Activated CD4-positive, alpha-beta T cell treated with anti-CD3 and anti-CD28 coated beads, Interleukin-2, Interleukin-6, amounts not matched to agents 100 ng/mL and 50 ng/mL, durations not matched to agents 16 hours and 8 hours (primary cell): ENCODE measurements at places on chromosomes 3 and 15.

DNA sequence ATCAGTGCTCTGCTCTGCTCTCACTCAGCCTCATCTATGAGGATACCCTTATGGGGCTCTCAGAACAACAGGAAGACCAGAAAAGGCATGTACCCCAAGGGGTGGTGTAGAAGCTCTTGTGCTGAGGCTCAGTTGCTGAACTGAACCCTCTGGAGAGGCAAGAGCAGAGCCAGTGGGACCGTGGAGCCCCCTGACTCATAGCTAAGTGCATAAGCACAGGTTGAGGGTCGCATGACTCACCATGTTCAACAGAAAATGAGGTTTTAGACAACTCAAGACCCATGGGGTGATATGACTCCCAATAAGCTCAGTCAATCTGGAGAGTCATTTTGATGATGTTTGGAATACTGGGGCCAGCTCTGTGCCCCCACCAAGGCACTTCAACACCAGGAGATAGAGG lies 37.3 kb downstream of the CRYGS start:
- peak; percentile 35 for DNase-seq

DNA sequence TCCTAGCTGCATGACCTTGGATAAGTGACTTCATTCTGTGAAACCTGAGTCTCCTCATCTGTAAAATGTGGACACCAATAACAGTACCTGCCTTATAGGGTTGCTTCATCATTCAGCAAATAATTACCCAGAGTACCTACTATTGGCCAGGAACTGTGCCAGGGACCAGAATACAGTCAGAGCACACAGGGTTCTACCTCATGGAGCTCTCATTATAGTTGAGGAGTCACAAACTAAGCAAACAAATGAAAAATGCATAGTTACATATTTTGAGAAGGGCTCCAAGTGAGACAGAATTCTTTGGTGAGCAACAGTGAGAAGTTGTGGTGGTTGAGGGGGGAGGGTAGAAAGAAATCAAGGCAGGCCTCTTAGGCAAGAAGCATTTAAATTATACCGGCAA lies 308.6 kb upstream of the WNT5A start:
- no peak for DNase-seq

- DNase-seq = no peak
Observed at GRCh38 chr3:175258763-175259162, 399.6 kb downstream of the NAALADL2 start.

- peak; percentile 67 for DNase-seq
Observed at GRCh38 chr3:11335056-11335608, 62.9 kb downstream of the ATG7 start.

DNA sequence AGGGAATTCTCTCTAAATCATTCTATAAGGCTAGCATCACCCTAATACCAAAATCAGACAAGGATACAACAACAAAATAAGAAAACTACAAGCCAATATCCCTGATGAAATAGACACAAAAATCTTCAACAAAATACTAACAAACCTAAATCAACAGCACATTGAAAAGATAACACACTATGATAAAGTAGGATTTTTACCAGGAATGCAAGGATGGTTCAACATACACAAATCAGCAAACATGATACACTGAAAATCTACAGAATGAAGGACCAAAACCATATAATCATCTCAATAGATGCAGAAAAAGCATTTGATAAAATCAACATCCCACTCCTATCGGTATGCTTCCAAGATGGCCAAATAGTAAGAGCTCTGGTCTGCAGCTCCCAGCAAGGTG lies 39.5 kb downstream of the ALDH1A2 start:
- no peak for DNase-seq

GRCh38 chr15:66940368-66940767 lies 125.0 kb upstream of the SMAD3 start:
- peak; percentile 60 for DNase-seq
